Cortex of kidney (tissue), 1 donor: ENCODE measurements at places on chromosomes 11 and 22.

DNA sequence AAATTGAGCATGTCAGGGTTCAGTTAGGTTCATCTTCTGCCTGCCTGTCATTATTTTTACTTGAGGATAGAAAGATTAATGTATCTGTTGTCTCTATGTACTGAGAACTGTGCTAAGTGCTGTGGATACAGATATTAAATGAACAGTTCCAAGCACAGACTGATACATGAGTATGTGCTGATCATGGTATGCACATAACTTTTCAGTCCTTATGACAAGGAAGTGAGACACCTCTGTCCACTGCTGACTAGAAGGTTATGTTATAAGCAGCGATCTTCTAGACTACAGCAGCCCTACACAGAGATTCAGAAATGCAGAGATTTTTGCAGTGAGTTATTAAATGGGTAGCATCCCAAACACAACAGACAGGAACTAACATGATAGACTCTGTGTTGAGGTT is 335.6 kb upstream of the MTNR1B start:
- DNase-seq: no peak

- DNase-seq: no peak
Measured at GRCh38 chr11:64186492-64187165, 658 bp downstream of the STIP1 start.

DNA sequence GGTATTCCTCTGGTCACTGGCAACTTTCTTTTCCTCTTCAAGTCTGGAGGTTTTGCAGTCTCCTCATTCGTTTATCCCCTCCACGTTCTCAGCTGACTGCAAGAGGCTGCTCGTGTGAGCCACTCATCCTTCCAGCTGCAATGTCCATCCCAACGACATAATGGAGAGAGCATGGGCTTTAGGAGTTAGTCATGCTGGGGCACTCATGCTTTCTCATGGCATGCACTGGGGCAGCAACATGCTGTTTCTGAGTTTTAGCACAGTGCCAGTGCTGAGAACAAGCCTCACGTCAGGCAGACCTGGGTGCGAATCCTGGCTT is 7.1 kb downstream of the DCPS start:
- DNase-seq: no peak

DNA sequence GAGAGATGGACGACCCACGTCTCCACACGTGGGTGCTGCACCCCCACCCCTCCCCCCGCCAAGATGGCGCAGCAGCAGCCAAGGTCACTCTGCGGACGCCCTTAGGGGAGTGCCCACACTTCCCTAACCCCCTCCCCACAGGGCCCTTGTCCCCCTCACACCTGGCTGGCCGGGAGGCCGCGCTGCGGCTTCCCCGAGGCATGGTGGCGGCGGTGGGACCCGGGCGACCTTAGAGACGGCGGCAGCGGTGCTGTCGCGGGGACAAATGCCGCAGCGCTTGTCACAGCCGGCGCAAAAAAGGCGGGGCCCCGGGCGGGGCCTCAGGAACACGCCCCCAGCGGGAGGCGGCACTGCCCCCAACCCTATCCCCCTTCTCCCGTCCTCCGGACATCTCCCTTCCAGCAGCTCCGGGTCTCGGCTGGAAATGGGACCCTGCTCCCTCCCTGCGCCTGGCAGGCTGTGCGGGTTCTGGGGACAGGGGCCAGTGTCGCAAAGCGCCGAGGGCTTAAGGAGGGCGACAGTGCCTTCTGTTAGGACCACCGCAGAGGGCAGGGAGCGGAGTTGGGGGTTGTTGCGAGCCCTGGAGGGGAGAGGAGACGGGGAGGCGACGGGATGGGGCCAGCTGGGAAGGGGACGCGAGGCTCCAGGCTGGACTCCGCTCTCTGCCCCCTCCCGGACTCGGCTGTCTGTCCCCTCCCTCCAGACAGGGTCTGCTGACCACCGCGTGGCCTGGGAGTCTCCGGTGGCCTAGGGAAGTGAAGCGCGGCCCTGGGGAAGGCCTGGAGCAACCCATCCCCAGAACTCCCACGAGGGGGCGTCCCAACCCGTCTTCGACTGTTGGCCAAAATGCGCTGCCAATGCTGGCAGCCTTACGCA is at the start of gene CHCHD10:
CHCHD10 (minus strand) TSS at position 300 of the 876 bp plus-strand sequence; CDS start at position 202, 98 bp downstream.
- DNase-seq: no peak

DNA sequence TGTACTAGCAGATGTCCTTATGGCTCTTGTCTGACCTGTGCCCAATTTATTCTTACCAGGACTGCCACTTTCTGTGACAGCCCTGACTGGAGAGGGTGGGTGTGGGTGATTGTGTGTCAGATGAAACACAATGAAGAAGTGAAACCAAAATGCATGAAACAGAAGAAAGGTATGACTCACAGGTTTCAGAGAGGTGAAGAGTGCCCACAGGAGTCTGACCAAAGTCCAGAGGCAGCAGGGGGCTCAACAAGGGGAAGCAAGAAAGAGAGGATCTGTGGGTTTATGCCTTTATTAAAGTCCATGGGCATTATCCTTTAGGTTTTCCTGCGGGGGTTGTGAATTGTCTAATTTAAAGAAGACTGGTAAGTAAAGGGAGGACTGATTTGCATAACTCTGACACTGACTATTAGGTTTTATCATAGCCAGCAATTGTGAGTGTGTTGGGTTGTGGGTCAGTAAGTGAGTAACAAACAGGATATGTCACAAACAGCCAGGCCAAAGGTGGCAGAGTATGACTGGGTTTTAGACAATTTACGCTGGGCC is 3.9 kb upstream of the OR4C6 start:
- no peak for DNase-seq

- DNase-seq: no peak
Measured at GRCh38 chr22:46169628-46170027, 19.3 kb downstream of the PPARA start.

DNA sequence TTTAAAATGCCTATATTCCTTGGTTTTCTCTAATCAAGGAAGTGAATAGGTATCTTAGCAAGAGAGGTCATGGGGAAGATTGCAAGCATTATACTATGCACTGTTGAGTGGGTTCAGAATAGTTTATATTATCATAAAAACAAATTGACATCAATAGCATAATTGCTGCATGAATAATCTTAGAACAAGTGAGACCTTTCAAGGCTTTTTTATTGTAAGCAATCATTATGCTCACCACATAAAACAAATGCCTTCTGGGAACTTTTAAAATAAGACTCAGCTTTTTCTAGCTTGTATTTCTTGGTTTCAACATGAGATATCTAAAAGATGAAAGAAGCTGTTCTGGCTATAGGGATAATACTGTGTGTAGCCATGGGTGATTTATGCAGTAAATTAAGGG is 135.6 kb upstream of the ZC3H12C start:
- DNase-seq: no peak

DNA sequence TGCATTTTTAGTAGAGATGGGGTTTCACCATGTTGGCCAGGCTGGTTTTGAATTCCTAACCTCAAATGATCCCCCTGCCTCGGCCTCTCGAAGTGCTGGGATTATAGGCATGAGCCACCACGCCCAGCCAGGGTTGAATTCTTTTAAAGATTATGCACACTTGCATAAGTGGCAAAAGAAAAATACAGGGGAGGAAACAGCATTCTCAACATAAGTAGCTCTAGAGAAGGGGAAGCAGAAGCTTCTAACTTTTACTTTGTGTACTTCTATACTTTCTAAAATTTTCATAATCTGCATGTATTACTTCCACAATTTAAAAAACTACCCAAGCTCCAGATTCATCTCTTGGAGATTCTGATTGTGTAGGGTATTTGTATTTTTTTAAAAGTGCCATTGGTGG is 108.0 kb downstream of the SLC1A2 start:
- DNase-seq: no peak

DNA sequence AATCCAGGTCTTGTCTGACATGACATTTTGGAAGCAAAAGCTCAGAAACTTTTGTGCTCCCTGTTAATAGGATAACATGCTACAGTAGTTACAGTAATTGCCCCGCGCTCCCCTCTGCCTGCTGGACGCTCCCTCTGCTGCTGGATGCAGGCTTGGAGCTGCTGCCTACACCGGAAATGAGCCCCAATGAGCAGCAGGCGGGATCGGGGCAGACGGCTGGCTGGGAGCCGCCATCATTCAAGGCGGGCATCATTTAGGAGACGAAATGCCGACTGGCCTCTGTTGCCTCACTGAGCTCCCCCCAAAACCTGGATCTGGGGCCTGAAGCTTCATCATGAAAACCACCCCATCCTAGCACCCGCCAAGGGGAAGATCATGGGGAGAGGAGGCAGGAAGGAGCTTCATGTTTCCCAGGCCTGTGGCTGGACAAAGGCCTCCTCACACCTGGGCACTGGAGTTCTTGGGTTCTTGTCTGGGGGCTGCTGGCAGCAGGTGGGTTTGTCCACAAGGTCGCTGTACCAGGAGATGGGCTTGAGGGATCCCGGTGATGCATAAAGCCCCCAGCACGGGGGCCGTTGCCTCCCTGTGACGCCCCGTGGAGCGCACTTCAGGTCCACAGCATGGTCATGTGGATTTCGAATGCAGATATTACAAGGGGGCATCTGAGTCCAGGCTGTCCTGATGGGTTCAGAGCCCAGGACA is 664.3 kb downstream of the BRD1 start:
- no peak for DNase-seq

DNA sequence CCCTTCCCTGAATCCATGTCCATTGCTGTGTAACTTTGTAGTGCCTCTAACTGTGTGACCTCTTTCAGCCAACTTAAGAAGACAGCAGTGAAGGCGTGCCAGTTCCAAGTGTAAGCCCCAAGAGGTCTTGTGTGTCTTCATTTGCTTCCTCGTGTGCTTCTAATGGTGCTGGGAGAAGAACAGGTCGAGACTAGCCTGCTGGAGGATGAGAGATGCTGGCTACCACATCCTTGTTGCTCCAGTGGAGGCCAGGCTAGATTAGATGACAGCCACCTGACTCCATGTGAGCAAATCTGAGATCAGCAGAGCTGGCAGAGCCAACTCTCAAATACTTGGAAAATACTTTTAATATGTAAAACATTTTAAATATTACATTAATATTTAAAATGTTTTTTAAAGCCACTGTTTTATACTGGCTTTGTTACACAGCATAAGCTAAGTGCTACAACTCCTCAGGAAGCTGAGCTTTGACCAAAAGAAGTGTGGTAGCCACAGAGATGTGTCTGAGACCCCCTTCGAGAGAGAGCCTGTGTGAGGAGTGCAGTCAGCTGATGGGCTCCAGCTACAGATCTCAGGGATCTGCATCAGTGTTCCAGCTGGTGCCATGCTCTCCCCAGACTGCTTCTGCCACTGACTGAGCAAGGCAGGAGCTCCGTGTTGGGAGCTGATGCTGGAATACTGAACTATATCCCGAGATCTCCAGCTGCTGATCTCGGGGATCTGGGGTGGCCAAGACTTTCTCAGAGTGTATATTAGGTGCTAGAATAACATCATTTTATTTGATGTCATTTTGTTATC is 8.9 kb downstream of the KCNJ11 start:
- no peak for DNase-seq

GRCh38 chr11:117392001-117392690 is 64.5 kb downstream of the CEP164 start:
- no peak for DNase-seq

DNA sequence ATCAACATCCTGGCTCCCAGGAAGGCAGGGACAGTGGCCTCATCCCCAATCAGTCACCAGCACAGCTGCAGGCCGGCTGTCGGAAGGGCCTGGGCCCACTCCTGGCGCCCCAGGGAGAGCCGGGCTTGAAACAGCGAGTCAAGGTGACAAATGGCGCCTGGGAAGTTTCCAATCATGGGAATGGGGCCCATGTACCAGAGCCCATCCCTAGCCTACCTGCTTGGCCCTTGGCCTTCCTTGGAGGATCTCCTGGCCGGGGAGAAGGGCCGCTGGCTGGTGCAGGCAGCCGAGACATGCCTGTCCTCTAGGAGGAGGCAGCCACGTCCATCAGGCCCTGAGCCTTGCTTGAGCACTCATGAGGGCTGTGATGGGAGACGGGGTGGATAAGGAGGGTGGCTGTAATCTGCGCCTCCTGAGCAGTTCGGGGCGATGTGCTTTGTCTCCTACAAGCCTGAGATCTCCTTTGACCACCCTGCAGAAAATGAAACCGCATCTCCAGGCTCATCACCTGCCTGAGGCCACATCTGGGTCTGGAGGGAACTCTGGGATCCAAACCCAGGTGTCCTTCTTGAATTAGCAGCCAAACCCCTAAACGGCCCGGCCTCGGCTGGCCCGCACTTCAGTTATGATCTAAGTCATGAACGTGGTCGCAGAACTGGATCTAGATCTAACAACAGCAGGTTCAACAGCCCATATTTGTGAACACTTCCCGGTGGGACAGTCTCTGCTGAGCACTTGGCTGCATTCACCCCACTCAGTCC is 862.0 kb downstream of the TBC1D22A start:
- DNase-seq: no peak

- DNase-seq: no peak
Measured at GRCh38 chr11:72333661-72334060, 89.7 kb upstream of the PHOX2A start.

DNA sequence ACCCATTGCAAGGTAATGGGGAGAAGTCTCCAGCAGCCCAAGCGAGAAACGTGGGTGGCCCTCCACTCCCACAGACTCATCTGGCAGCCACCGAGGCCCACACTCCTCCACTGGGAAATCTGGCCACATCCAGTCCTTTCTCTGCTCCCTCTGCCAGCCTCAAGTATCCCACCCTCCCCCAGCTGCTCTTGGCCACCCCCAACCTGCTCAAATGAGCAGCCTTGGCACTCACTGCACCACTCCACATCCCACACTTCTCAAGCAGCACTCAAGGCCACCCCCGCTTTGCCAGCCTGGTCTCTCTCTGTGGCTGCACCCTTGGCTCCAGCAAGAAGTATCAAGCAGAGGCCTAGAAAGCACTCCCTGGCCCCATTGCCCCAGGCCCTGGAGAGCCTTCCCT is 28.2 kb downstream of the SLC22A12 start:
- no peak for DNase-seq

- DNase-seq: no peak
Measured at GRCh38 chr22:50199829-50200460, 866 bp upstream of the SELENOO start.

DNA sequence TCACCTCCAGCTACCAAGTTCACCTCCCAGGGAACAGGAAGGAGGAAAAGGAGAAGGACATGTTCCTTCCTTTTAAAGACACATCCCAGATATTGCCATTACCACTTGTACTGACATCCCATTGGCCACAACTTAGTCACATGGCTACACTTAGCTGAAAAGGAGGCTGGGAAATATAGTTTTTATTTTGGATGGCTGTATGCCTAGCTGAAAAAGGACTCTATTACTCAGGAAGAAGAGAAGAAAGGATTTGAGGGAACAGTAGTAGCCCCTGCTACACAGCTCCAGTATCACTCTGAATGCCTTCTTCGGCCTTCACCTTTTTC is 2.1 kb upstream of the APOA5 start:
- DNase-seq: no peak
